ENCODE measurements at places on chromosomes 6 and 20. TPM values are rescaled to one million over a fixed set of nuclear protein-coding genes. Genes with fewer than 3 reads are reported as not detected.

SLC22A16 gene
- 0.53 TPM for polyA plus RNA-seq

SLPI gene
- polyA plus RNA-seq: 4.1 TPM

CST5 gene
- polyA plus RNA-seq: not detected

ID4 gene
- polyA plus RNA-seq: 99.6 TPM

TBXT gene
- polyA plus RNA-seq: not detected

GSTA1 gene
- polyA plus RNA-seq: not detected

ZNF165 gene
- polyA plus RNA-seq: 1.2 TPM

PHACTR2 gene
- 1.8 TPM for polyA plus RNA-seq

MDFI gene
- polyA plus RNA-seq: 3.8 TPM

DTNBP1 gene
- polyA plus RNA-seq: 33.1 TPM

DEFB113 gene
- not detected for polyA plus RNA-seq

PRPH2 gene
- 2.0 TPM for polyA plus RNA-seq

RAB23 gene
- 4.7 TPM for polyA plus RNA-seq

BPIFA2 gene
- polyA plus RNA-seq: not detected

SLC35F1 gene
- polyA plus RNA-seq: 16.3 TPM

NFKBIE gene
- polyA plus RNA-seq: 10.8 TPM

SNHG17 gene
- polyA plus RNA-seq: 20.6 TPM

MUCL3 gene
- polyA plus RNA-seq: not detected

PGC gene
- not detected for polyA plus RNA-seq

SRMS gene
- polyA plus RNA-seq: not detected

BFSP1 gene
- 3.6 TPM for polyA plus RNA-seq

C6orf15 gene
- not detected for polyA plus RNA-seq

OR12D3 gene
- polyA plus RNA-seq: not detected

SLC13A3 gene
- polyA plus RNA-seq: 10.3 TPM

MAPK14 gene
- 30.6 TPM for polyA plus RNA-seq

SIRPD gene
- polyA plus RNA-seq: not detected

SPATS1 gene
- polyA plus RNA-seq: not detected

MCHR2 gene
- 0.53 TPM for polyA plus RNA-seq

PSORS1C2 gene
- not detected for polyA plus RNA-seq

SPDEF gene
- polyA plus RNA-seq: not detected

LY86 gene
- polyA plus RNA-seq: 3.6 TPM

RBPJL gene
- not detected for polyA plus RNA-seq

SLC17A3 gene
- not detected for polyA plus RNA-seq

EDN3 gene
- polyA plus RNA-seq: 0.87 TPM

HDAC2 gene
- polyA plus RNA-seq: 273 TPM
